Heart left ventricle (tissue), 16 donors: ENCODE measurements at places on chromosomes 4 and X. TPM values are rescaled to one million over a fixed set of nuclear protein-coding genes. Genes with fewer than 3 reads are reported as not detected.

OCRL gene
- total RNA-seq = 12.4 TPM

ARR3 gene
- not detected for total RNA-seq

SPACA5B gene
- total RNA-seq = not detected

ATP11C gene
- total RNA-seq = 4.6 TPM

TLR1 gene
- total RNA-seq = 3.4 TPM

ART3 gene
- 38.8 TPM for total RNA-seq

GAB3 gene
- total RNA-seq = 11.5 TPM

LDB2 gene
- 29.7 TPM for total RNA-seq

PDGFC gene
- 20.2 TPM for total RNA-seq

ARAF gene
- 75.6 TPM for total RNA-seq

PCDH18 gene
- total RNA-seq = 5.9 TPM

ADH1B gene
- 17.9 TPM for total RNA-seq
